CD4-positive, alpha-beta T cell treated with Interleukin-4 for 1 hour (primary cell): ENCODE measurements at places on chromosomes 3 and 15.
A peak's percentile ranks its signal among the peaks of the same experiment; 100 is the strongest.

DNA sequence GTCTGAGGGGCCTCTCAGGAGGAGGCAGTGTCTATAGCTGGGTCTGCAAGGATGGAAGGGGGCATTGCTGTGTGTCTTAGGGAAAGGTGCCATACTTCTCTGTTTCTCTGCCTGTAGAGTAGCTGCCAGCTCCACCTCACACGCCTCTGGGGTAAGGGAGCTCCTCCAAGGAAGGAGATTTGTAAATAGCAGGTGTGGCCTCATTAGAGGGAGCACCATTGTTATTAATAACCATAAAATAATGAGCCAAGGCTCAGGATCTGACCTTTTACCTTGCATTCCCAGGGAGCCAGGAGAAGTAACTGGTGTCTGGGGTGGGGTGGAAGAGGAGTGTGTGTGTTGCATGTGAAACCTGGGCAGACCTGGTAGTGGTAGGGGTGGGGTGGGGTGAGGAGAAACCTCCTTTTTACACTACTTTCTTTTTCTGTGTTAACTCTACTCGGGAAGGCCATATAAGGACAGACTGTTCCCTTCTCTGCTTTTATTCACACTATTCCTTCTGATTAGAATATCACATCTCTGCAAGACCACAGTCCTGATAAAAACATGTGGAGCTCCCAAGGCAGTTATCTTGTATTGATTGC is 2.2 kb upstream of the C15orf39 start:
- no peak for DNase-seq

DNA sequence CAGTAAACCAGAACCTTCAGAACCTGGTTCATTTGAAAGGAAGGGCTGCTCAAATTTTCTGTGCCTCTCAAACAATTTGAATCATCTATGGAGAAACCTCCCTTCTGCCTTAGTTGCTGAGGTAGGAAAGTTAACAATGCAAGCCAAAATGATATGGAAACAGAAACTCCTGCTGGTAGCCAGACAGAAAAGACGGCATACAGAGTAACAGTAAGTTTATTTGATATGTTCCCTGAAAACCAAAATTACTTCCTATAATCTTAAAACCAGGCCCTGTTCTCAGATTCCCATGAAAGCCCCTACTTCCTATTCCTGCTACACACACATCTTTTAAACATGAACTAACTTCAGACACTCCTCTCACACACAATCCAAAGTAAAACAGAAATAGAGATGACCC is 86.2 kb downstream of the TBC1D5 start:
- DNase-seq = no peak

- DNase-seq = no peak
These were observed 39.4 kb downstream of the FOXL2 start for GRCh38 chr3:138907539-138907938.

DNA sequence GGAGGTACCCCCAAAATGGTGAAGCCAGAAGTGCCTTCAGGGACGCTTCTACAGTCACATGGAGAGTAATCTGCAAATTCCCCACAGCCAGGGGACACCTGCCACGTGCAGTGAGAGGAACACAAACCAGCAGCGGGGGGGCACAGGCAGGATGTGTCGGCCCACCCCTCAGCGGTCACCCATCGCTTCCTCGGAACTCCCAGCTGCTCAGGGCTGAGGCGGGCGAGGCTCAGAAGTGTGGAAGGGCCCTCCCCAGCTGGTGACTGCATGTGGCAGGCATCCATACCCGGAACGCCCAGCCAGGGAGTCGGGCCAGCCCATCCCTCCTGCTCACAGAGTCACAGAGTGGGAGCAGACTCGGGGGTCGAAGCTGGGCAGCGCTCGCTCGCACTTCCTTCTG is 63.7 kb downstream of the SLC12A8 start:
- DNase-seq = peak; percentile 36

DNA sequence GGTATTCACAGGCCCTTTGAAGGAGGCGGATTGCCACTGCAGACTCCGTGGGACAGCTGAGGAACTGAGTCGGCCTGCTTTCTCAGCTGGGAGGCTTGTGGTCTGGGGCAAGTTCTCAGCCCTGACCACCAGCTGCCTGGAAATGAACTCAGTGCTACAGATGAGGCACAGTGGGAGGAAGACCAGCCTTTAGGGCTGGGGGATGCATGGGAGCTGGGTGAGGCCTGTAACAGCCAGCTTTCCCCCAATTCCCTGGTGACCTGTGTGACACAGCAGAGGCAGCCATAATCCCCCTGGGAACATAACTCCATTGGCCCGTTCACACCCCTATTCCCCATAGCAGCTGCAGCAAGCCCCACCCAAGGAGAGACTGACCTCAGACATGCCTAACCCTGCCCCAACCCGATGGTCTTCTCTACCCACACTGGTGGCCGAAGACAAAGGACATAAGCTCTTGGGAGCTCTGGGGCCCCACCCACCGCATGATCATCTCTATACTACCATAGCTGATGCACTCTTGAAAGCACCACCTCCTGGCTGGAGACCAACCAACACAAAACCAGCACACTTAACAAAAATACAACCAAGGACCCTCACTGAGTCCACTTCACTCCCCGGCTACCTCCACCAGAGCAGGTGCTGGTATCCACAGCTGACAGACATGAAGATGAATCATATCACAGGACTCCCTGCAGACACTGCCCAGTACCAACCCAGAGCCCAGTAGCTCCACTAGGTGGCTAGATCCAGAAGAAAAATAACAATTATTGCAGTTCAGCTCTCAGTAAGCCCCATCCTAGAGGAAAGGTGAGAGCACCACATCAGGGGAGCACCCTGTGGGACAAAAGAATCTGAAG is 24.9 kb downstream of the ZMAT3 start:
- no peak for DNase-seq

- no peak for DNase-seq
These were observed 100.8 kb downstream of the CPN2 start for GRCh38 chr3:194250098-194251002.

DNA sequence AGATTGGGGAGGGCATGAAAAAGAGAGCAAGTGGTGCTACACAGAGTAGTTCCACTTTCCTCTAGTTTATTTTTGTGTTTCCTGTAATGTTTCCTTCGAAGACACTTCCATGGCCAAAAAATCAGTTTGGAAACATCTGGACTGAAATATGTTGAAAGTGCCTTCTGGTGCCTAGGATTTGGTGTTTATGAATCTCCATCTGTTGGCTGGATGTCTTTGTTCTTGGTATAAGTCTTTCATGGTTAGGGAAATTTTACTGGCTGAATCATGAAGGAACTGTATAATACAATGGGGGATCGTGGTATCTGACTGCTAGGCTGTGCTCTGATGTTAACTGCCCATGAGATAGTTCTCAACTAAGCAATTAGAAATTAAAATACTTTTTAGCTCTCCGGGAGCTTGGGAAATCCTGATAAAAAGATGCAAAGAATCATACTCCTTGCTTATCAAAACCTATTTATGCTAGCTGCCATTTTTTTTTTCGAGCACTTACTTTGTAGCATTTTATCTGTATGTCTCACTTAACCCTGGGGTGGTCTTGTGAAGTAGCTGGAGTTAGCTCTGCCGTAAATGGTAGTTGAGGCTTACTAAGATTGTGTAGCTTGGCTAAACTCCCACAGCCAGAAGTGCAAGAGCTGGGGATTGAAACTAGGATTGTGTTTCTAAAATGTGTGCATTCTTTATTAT is 21.9 kb downstream of the AKAP13 start:
- no peak for DNase-seq

DNA sequence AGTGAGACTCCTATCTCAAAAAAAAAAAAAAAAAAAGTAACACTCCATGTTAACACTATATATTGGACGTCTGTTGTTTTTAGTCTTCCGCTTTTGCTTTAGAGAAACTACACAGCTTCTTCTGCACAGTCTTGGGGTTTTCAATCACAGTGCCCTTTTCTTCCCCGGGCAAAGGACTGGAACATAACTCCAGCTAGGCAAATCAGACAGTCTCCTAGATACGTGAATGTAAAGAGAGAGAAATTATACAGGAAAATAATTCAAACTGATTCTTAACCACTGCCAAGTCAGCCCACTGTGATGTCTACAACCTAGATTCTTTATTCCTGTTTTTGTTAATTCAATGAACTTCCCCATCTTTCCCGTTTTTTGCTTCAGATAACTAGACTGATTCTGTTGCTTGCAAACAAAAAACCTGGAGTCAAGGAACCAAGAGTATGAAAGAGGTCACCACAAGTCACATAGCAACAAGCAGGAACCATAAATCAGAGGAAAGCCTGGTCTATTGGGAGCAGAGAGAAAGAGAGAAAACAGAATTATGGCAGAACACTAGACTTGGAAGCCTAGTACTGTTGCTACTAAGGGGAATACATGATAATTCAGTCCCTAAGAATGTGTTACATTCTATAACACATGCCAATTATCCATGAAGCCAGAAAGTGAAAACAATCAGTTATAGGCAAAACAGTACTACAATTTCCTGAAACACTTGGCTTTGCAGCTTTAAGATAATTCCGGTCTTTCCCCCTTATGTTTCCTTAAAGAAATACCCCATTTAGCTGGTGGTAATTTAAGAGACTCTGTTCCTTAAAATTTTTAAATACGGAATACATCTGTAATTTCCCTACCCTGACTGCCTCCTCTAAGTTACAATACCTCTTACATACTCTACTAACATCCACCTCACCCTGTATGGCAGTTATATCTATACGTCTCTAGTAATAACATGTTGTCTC is 63.1 kb downstream of the TBL1XR1 start:
- DNase-seq = no peak

GRCh38 chr3:149095487-149095886 is 9.2 kb upstream of the HLTF start:
- DNase-seq = no peak

- no peak for DNase-seq
These were observed 84.2 kb upstream of the SLC2A2 start for GRCh38 chr3:171110715-171111114.

- no peak for DNase-seq
These were observed 49.1 kb downstream of the PLS1 start for GRCh38 chr3:142645236-142645793.

DNA sequence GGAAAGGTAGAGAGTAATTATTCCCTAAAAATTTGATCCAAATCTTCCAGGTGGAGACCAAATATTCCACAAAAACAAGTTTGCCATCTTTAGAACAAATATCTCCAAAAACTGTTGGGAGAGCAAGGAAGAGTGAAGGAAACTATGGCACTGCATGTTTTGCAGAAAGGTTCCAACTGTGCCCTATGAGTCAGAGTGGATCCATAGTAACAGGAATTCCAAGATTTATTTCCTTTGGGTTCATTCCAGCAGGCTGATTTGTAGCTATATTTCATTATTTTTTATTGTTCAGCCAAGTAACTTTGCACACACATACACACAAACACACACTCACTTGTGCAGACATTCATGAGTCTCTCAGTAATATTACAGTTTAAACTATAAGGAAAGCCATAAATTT is 459.7 kb upstream of the EPHA6 start:
- DNase-seq = no peak

DNA sequence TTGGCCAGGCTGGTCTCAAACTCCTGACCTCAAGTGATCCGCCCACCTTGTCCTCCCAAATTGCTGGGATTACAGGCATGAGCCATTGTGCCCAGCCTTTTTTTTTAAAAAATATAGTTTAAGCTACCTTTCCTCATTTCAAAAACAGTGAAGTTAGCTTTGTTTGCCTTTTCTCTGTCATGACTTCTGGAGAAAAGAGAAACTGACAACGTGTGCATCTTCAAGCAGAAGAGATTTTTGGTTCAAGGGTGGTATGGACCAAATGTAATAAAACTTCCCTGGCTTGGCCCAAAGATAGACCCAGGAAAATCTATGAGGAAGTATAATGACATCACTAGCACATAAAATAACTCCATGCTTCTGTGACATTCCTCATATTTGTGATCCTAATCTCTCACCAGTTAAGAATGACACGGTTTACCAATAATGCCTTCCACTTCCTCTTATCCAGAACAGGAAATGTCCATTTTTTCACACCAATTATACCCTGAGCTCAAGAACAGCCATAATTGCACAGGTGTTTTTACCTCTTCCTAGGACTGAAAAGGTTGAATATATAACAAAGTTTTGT is 781.2 kb upstream of the NR2F2 start:
- no peak for DNase-seq

- DNase-seq = no peak
These were observed 592.8 kb downstream of the FOXP1 start for GRCh38 chr3:70990723-70991122.

- DNase-seq = peak; percentile 38
These were observed 174.7 kb downstream of the MBNL1 start for GRCh38 chr3:152443212-152444023.

GRCh38 chr3:157103860-157104259 is 56.1 kb downstream of the CCNL1 start:
- no peak for DNase-seq
